ENCODE measurements at places on chromosomes 4 and X. TPM values are rescaled to one million over a fixed set of nuclear protein-coding genes. Genes with fewer than 3 reads are reported as not detected.

CENPE gene
- total RNA-seq: 22.1 TPM

PNMA6F gene
- total RNA-seq: not detected

WNK3 gene
- total RNA-seq: 0.97 TPM

CFP gene
- total RNA-seq: under 0.01 TPM

ZAR1 gene
- total RNA-seq: not detected

SLIT2 gene
- 33.3 TPM for total RNA-seq

IRF2 gene
- 28.9 TPM for total RNA-seq

DUSP21 gene
- total RNA-seq: not detected

GCNA gene
- 0.97 TPM for total RNA-seq

F9 gene
- total RNA-seq: not detected

PAGE5 gene
- total RNA-seq: not detected

MTM1 gene
- 9.1 TPM for total RNA-seq

SPANXC gene
- total RNA-seq: not detected

SSX2B gene
- not detected for total RNA-seq

GNL3L gene
- 34.4 TPM for total RNA-seq

TIGD4 gene
- total RNA-seq: 0.30 TPM

GAGE12J gene
- not detected for total RNA-seq

SH3RF1 gene
- total RNA-seq: 12.3 TPM

PLK4 gene
- 15.6 TPM for total RNA-seq

NPY2R gene
- total RNA-seq: not detected

FAM47A gene
- total RNA-seq: not detected

PAGE2B gene
- total RNA-seq: not detected

CLCN5 gene
- total RNA-seq: 8.7 TPM

KCTD8 gene
- total RNA-seq: not detected

EXOSC9 gene
- 60.6 TPM for total RNA-seq

XPNPEP2 gene
- total RNA-seq: not detected

ZC4H2 gene
- 4.9 TPM for total RNA-seq

COL4A5 gene
- 26.7 TPM for total RNA-seq

GAGE12H gene
- total RNA-seq: not detected

PCDH10 gene
- total RNA-seq: 31.3 TPM

HPRT1 gene
- total RNA-seq: 27.0 TPM

PPID gene
- 27.9 TPM for total RNA-seq

INPP4B gene
- total RNA-seq: 4.4 TPM

MAGEA2B gene
- total RNA-seq: not detected

TLL1 gene
- total RNA-seq: 10.1 TPM

CHIC1 gene
- 10.2 TPM for total RNA-seq

NPNT gene
- total RNA-seq: not detected

GPC3 gene
- total RNA-seq: not detected

USP51 gene
- total RNA-seq: 1.7 TPM
